Stromal cell of bone marrow (primary cell): ENCODE measurements at places on chromosomes 5 and 9.

- DNase-seq = no peak
These were observed 228.4 kb upstream of the TBCA start for GRCh38 chr5:78004559-78004958.

GRCh38 chr5:9351546-9351945 lies 194.3 kb downstream of the SEMA5A start:
- no peak for DNase-seq

- no peak for DNase-seq
These were observed 10.0 kb downstream of the CEMIP2 start for GRCh38 chr9:71758277-71758676.

DNA sequence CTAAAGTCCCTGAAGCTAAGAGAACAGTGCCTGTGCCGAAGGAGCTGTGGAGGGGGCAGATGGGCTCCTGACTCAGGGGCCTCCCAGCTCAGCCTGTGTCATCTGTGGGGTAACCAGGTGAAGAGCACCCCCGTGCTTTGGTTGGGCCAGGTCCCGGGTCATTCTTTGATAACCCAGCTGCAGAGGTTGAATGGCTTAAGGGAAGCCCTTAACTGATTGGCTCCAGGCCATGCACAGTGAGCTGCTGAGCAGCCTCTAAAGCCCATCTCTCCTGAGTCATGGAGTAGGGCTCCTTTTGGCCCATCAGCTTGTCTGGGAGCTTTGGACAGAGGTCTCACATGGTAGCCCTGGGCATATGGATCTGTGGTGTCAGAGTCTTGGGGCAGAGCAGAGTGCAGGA lies 28.7 kb downstream of the COL27A1 start:
- no peak for DNase-seq

DNA sequence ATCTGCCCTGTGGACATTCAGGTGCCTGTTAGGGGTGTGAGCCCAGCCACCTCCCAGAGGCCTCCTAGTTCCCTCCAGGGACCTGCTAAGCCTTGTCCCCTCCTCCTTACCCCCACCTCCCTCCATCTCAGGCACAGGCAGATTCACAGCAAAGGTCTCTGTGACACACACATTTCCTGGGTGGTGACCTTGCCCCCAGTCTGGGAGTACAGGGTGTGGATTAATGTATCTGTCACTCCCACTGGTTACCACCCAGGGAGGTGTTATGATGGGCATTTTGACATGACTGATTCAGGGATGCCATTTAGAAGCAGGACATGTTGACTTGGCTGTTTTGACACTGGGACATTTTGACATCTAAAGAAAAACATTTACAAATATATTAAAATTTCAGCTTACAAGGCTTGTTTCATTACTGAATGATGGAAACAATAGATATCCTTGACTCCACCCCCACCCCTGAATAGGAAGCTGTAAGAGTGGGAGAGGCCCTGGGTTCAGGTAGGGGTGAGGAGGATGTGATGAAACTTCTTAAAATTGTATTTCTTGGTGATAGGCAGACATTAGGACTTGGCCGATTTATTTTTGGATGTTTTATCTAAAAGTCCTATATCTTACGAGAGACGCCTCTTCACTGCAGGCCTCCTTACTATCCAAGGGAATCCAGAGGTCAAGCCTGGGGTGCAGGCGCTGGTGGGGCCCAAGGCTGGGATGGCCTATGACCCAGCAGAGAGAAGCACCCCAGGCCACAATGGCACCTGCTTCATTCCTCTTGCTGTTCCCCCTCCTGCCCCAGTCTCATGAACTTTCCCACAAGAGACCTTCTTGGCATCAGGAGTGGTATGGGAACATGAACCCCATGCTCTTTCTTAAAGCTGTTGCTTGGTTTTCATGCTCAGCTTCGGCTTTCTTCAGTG lies 101.9 kb downstream of the MACROH2A1 start:
- no peak for DNase-seq
